ENCODE measurements at places on chromosomes 6 and 20. TPM values are rescaled to one million over a fixed set of nuclear protein-coding genes. Genes with fewer than 3 reads are reported as not detected.

Gene ENPP4
- 13.8 TPM for total RNA-seq

Gene WDR27
- 56.4 TPM for total RNA-seq

Gene TAAR8
- total RNA-seq = not detected

DNA sequence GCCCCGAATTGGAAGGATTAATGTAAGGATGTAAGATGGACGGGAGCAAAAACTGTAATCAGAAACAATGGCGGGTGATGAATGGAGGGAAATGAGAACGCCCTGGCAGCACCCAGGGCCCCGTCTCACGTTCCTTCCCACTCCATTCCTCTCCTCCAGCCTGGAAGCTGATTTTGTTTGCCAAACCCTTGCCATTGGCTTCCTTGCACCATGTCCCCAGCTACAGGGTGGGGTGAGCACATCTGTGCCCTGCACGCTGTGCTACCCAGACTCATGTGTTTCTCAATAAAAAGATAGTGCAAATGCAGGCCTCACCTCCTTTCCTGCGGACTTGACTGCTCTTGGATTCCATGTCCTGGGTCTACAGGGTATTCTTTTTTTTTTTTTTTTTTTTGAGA lies 26.7 kb downstream of the SCP2D1 start:
- H3K36me3 ChIP-seq = no peaks in the 10 kb centered on the region
- H3K27ac ChIP-seq = no peak overlapping the region
- no peak for DNase-seq
- H3K27me3 ChIP-seq = no peaks in the 10 kb centered on the region
- no peak overlapping the region for H3K4me3 ChIP-seq

DNA sequence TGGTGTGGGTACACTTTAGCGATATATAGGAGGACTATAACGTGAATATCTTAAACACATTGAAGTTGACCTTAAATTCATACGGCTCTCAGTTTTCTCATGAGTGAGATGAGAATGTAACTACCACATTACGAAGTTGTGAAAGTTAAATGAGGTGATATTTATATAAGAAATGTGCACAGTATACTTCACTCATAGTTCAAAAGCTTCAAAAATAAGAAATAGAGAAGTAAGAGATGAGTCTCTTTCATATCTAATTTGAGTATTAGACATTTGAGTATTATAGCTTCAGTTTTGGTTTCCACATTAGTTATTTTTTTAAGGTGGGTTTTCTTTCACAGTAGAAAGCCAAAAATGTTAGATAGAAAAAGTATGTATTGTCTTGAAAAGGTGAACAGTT lies 183.3 kb downstream of the NKAIN2 start:
- no peaks in the 10 kb centered on the region for H3K27me3 ChIP-seq
- no peak for DNase-seq
- no peak overlapping the region for H3K4me3 ChIP-seq
- no peak overlapping the region for H3K27ac ChIP-seq
- H3K4me1 ChIP-seq = no peaks in the 10 kb centered on the region

DNA sequence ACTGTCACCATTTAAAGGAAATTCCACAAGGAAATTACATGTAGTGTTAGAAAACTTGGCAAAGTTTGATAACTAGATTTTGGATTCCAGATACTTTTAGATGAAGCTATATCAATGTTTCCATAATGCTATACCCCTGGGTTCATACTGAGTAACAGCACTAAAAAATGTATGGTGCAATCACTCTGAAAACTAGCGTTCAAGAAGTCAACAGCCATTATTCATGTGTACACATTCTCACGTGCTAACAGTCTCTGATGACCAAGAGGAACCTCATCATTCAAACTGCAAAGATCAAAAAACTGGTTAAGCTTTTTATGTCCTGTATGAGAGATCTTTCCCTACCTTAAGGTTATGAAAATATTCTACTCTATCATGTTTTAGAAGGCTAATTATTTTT lies 197.6 kb downstream of the GMDS start:
- H3K4me1 ChIP-seq = no peaks in the 10 kb centered on the region
- H3K4me3 ChIP-seq = no peak overlapping the region
- H3K36me3 ChIP-seq = no peaks in the 10 kb centered on the region
- DNase-seq = no peak
- no peaks in the 10 kb centered on the region for H3K27me3 ChIP-seq
- H3K27ac ChIP-seq = no peak overlapping the region

GRCh38 chr6:41200296-41200900 lies 551 bp downstream of the TREML2 start:
- no peaks in the 10 kb centered on the region for H3K27me3 ChIP-seq
- no peak overlapping the region for H3K27ac ChIP-seq
- no peak overlapping the region for H3K4me3 ChIP-seq
- no peak for DNase-seq
- no peaks in the 10 kb centered on the region for H3K36me3 ChIP-seq
- H3K4me1 ChIP-seq = no peaks in the 10 kb centered on the region

DNA sequence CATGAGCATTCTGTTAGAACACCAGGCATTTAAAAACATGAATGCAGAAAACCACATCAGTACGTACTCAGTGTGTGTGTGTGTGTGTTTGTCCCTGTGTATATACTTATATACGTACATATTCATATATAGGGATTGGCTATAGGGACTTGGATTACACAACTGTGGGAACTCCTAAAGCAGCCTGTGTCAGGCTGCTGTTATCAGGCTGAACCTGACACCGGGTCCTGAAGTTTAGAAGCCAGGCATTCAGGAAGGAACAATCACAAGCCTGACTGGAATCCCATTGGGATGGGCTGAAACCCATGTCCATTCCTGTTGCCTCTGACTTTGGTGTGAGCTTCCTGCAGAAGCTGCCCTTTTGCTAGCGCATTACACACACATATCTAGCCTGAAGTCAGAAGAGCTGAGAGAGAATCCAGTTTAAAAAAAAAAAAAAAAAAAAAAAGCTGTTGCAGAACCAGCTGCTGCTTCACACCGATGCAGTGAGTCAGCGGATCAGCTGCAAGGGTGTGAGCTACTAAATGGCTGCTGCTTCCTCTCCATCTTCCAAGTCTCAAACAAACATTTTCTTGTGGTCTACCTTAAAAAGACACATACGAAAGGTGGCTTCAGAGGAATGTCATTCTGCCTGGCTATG lies 348.1 kb downstream of the THBS2 start:
- no peaks in the 10 kb centered on the region for H3K36me3 ChIP-seq
- H3K27ac ChIP-seq = no peak overlapping the region
- no peak overlapping the region for H3K4me3 ChIP-seq
- DNase-seq = no peak

- DNase-seq = no peak
- no peaks in the 10 kb centered on the region for H3K36me3 ChIP-seq
- no peak overlapping the region for H3K4me3 ChIP-seq
Observed at GRCh38 chr20:1576641-1577040, 19.1 kb upstream of the SIRPD start.

DNA sequence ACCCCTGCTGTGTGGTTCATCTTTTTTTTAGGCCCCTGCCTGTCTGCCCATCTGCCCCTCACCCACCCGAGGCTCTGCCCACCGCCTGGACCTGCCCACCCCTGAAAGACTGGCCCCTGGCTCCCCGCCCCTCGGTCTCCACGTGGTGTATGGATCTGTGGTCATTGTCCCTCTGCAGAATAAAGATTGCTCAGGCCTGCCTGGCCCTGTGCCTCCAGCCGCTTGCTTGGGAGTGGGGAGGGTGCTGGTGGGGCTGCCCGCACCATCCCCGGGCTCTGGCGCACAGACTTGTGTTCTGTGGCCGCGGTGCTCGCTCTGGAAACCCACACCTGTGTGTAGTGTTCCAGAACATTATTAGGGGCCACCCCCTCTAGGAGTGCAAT lies 1.6 kb downstream of the MAP1LC3A start:
- H3K27me3 ChIP-seq = no peaks in the 10 kb centered on the region
- no peak overlapping the region for H3K4me3 ChIP-seq
- H3K36me3 ChIP-seq = no peaks in the 10 kb centered on the region
- H3K4me1 ChIP-seq = peaks cover 3% of the 10 kb centered on the region
- DNase-seq = no peak

- H3K27ac ChIP-seq = no peak overlapping the region
- no peak overlapping the region for H3K4me3 ChIP-seq
- no peaks in the 10 kb centered on the region for H3K27me3 ChIP-seq
Observed at GRCh38 chr6:158255989-158256601, 56.2 kb upstream of the TULP4 start.
